ENCODE measurements at places on chromosomes 5 and 9. TPM values are rescaled to one million over a fixed set of nuclear protein-coding genes. Genes with fewer than 3 reads are reported as not detected.

The PCDHGA1 gene
- 3.2 TPM for total RNA-seq

The CAMK2A gene
- total RNA-seq: 17.0 TPM

The RGS7BP gene
- total RNA-seq: 6.5 TPM

The PCDHB16 gene
- 2.5 TPM for total RNA-seq

The PCDHA7 gene
- total RNA-seq: not detected

DNA sequence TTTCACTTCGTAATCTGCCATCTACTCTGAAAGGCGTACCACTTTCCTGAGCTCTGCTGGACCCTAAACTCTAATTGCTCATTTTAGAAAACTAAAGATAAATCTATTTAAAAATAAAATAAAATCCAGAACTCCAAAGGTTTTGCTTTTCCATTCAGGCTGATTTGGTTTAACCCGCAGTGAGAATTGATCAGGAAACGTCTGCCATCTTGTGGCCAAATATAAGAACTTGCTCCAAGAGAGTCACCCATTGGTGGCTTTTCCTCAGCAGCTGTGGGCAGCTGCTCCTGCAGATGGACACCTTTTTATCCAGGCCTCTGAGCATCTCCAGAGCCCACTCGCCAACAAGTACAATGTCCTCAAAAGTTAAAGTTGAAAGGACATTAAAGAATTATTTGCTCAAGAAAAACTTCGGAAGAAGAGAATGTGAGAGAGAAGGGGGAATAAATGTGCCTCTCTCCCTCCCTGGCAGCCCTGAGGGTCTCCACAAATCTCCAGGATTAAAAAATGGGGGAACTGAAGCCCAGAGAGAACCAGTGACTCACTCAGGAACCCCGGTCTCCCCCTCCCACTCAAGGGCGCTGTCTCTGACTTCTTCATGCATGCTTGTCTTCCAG is 4.1 kb downstream of the SAXO1 start:
- DNase-seq: no peak

GRCh38 chr5:158468444-158468843 is 609.5 kb upstream of the CLINT1 start:
- DNase-seq: no peak

DNA sequence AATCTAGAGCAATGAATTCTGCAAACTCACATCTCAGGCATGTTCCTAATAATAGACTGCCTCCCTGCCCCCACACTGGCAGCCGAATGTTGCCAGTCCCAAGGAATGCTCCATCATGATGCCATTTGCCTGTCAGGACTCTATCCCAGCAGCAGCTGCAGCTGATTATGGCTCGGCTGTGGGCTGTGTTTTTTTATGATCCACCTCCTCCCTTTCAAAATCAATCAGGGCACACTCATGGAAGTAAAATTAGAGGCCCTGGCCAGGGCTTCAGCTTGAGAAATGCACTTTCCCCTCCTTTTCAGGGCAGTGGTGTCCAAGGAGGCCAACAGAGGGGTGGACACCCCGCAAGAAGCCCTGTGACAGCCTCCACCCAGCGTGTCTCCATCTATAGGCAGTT is 176.7 kb upstream of the S1PR3 start:
- no peak for DNase-seq

GRCh38 chr5:30846171-30846570 is 347.3 kb upstream of the CDH6 start:
- DNase-seq: no peak

DNA sequence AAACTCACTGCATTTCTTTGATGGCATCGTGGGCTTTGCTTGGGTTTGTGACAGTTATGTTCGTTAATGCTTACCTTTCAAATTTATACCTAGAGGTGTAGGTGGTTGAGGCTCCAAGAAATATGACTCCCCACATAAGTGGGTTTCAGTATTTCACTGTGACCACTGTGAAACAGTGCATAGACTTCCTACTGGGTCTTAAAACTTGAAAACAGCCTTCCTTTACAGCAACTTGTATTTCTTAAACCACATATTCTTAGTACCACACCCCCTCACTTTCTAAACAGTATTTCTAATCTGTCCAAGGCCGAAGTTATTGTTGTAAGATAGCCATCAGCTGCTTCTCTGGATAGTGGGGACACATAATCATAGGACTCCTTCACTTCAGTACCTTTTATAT is 48.3 kb downstream of the TMEFF1 start:
- no peak for DNase-seq

DNA sequence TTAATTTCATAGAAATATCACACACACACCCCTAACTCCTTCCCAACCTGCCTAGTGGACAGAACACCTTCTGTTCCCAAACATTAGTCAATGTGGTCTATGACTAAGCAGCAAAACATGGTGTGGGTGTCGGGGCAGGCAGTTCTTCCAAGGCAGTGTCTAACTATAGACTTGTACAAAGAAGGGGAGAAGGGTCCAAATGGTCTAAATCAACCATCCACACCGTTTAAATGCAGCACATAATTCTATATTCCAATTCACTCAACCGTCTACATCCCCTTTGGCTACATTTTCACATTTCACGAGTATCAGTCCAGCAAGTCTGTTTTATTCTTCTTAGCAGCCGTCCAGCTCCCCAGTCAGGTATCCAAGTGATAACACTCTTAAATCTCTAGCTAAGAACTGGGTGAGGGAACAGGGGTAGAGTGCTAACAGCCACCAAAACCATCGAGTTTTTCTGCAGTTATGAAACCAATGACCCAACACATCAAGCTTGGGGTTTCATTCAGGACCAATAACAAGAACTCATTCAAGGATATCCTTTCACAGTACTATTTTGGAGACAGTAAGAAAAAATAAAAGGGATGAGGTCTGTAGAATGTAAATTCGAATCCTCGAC is 3.3 kb downstream of the ZNF608 start:
- DNase-seq: no peak

DNA sequence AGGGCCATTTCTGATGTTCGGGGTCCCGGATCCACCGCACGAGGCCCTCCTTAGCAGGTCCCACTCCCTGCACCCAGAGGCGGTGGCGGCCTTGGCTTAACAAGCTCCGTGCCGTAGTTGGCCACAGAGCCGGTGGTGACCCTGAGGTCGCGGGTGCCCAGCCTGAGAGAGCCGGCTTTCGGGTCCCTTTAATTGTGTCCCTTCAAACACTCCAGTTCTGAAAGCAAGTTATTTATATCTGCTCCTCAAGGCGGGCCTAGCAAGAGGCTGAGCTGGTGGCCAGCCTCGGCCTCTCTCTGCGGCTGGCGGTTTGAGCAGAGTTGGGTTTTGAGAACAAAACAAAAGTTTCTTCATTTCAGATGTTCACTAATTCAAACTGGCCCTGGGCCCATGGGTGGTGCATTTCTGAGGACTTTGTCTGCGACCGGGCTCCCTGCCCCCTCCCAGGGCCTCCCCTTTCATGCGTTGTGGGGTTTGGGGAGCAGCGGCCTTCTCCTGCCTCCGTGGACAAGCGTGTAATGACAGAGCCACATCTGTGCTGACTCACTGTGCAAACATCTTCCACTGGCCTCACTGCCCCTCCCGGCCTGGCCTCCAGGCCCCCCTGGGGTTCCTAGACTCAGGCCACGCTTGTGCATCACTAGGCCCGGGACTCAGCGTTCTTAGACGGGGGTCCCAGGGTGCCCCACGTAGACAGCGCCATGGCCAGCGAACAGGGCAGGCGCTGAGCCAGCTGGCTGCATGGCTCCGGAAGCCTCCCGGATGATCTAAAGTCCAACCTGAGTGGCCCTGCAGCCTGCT is 49.4 kb upstream of the COL5A1 start:
- DNase-seq: peak; percentile 73

GRCh38 chr5:41305056-41305455 is 91.7 kb upstream of the C6 start:
- DNase-seq: no peak

DNA sequence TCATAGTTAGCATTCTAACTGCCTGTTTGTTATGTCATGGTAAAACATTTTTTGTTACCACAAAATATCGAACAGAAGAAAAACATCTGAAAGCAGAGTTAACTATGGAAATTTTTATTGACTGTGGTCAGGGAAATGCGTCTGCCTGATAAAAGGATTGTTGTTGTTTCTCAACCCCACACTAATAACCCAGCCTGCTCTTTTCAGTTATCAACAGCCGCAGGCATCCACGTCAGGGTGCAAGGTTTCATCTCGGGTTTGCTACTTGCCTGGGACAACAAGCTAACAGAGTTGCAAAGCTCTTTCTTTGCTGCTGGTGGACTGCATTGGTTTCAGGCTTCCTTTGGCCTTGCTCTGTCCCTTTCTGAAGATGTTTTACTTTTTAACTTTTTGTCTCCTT is 969.2 kb downstream of the CDH18 start:
- DNase-seq: no peak

DNA sequence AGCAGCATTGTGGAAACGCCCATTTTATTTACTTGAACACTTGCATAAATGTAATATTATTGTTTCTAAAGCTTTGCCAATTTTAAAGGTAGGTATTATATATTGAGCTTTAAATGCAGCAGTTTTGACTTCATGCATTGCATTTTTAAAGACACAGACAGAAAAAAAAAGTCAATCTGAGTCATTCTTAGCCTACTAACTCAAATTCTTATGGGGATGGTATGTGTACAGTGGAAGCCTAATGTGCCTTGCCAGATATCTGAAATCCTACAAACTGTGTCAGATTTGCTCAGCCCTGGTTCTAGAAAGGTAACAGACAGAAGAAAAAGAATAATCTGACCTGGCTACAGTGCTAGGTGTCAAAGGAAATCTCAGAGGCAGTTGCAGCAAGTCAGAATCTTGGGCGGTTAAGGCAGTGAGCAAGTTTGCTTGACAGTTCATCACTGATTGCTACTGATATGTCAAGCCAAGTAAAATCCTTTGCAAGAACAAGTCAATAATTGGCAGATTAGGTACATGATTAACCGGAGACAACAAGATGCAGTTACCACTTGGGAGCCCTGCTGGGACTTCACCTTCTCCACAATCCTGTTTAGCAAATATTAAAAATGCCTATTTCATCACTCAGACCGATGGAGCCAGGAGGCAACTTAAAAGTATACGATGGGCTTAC is 224.8 kb upstream of the WWC1 start:
- DNase-seq: no peak

Data from Right ventricle myocardium inferior (tissue), 1 donor.